ENCODE measurements at places on chromosomes 1 and 21.

- no peak for DNase-seq
These were observed at the start of gene TFAP2E for GRCh38 chr1:35573198-35574124. TFAP2E (plus strand) TSS chr1:35573314; CDS start chr1:35573578, 264 bp downstream.

- no peak for DNase-seq
These were observed 1.0 kb downstream of the PDXK start for GRCh38 chr21:43719748-43720538.

- no peak for DNase-seq
These were observed 11.1 kb downstream of the TNNI3K start for GRCh38 chr1:74246315-74246714.

DNA sequence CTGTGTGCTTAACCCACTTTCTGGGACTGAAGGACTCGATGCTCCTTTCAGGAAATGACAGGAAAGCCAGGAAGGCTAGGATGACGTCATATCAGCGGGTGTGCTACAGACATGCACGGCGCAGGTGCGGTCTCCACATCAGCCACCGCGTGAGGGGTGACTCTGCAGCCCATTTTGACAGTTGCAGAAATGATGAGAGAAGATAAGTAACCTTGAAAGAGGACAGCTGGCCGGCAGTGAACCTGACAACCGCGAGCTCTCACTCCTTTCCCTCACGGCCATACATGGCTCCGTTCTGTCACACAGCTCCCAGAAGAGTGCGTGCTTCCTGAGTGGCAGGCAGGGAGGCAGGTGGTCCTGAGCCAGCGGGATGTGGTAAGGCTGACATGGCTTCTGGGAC is 1.7 kb upstream of the KRTAP10-5 start:
- DNase-seq = no peak

GRCh38 chr1:14426854-14427253 is 171.6 kb upstream of the KAZN start:
- no peak for DNase-seq

GRCh38 chr1:39149509-39149908 is 55.0 kb upstream of the MACF1 start:
- DNase-seq = no peak

DNA sequence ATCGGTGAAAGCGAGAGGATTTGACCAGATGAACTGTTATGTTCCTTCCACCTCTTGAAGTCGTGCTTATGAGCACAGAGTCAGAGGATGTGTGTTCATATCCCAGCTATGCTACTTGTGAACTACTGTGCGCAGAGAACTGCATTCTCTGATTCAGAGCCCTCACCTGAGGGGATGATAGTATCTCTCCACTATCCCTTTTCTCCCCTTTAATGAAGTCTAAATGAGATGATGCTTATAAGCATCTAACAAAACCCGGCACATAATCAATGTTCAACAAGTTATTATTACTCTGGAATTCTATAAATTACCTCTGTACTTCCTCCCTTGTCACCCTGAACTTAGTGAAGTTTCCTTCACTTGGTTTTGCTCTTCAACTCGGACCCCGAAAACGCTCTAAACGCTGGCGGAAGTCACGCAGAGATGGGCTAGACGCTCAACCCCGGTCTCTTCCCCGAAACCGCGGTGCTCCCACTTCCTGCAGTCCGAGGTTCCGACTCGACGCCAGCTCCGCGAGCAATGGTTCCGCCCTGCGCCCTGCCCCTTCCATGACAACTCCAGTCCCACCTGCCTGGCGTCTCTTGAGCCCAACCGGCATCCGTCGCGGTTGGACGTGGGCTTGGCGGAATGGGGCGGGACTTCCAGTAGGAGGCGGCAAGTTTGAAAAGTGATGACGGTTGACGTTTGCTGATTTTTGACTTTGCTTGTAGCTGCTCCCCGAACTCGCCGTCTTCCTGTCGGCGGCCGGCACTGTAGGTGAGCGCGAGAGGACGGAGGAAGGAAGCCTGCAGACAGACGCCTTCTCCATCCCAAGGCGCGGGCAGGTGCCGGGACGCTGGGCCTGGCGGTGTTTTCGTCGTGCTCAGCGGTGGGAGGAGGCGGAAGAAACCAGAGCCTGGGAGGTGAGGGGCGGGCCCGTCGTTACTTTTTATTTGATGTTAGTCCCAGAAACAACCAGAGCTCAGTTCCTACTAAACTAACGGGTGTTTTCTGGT is at the start of gene NUF2:
NUF2 (plus strand) TSS at position 644 of the 995 bp plus-strand sequence. CDS start 4,098 bp downstream, outside the sequence.
- peak; percentile 93 for DNase-seq

DNA sequence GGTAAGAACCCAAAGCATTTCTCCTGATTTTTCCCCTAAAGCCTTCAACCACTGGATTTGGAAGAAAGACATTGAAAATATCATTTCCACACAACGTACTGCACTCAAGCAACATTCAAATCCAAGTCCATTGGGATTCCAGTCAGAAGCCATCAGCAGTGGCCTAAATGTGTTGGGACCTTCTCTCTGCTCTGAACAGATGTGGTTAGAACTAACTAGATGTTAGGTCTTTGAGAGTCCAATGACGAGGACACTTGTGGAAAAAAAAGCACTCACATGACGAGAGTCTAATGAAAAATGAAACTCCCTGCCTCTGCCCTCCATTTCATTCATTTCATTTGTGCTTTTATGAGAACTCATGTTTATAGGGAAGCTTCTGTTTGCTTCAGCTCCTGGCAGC is 382.3 kb downstream of the SIPA1L2 start:
- no peak for DNase-seq

- DNase-seq = no peak
These were observed 17.2 kb downstream of the NFASC start for GRCh38 chr1:204887846-204888245.

DNA sequence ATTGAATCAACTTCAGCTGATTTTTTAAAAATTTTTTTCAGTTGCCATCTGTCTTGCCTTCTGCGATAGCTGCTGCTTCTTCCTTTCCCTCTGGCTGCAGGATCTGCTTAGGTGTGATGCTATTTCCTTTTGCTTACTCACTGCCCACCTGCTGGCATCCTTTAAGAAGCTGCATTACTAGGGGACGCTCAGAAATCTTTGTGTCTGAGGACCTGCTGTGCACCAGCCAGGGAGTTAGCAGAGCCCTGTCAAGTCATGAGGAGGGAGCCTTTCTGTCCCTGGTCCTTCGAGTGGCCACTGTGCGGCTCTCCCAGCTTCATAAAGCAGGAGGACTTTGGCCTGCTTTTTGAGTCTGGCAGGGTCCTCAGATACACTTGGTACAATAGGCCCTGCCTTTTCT is 327.8 kb downstream of the USH2A start:
- DNase-seq = no peak

GRCh38 chr1:180112984-180113647 is 41.6 kb upstream of the QSOX1 start:
- DNase-seq = no peak

- DNase-seq = no peak
These were observed 27.8 kb upstream of the EPS8L3 start for GRCh38 chr1:109791495-109792043.

- DNase-seq = no peak
These were observed 233.1 kb downstream of the PAPPA2 start for GRCh38 chr1:176696109-176696508.
